H4 (cell line): ENCODE measurements at places on chromosomes 1 and 21. TPM values are rescaled to one million over a fixed set of nuclear protein-coding genes. Genes with fewer than 3 reads are reported as not detected.

GRCh38 chr21:27545754-27546349, 579.0 kb upstream of the ADAMTS5 start:
- DNase-seq = no peak

ZNHIT6 gene
- 7.0 and 8.4 TPM in 2 replicates for total RNA-seq

GRCh38 chr21:40164905-40165772, 297.9 kb downstream of the PCP4 start:
- DNase-seq = no peak

DNA sequence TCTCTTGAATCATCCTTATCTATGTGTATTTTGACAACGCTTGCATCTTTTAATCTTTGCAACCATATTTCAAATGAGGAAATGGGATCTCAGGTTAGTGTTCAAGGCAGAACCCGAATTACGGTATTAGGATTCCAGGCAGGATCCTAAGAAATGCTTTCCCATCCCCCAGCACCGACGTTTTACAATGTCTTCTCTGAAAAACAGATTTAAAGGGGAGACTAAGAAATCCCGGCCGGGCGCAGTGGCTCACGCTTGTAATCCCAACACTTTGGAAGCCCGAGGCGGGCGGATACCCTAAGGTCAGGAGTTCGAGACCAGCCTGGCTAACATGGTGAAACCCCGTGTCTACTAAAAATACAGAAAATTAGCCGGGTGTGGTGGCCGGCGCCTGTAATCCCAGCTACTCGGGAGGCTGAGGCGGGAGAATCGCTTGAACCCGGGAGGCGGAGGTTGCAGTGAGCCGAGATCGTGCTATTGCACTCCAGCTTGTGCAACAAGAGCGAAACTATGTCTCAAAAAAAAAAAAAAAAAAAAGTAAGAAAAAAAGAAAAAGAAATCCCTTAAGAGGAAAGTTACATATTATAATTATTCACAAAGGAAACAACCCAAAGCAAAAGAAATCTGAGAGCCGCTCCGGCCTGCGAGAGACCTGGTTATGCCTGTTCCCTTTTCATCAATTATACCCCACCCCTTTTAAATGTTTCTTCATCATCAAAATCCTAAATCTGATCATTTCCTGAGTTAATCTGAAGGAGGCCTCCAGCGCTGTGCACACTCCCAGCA, 801 bp upstream of the GORAB start:
- no peak for DNase-seq

DNA sequence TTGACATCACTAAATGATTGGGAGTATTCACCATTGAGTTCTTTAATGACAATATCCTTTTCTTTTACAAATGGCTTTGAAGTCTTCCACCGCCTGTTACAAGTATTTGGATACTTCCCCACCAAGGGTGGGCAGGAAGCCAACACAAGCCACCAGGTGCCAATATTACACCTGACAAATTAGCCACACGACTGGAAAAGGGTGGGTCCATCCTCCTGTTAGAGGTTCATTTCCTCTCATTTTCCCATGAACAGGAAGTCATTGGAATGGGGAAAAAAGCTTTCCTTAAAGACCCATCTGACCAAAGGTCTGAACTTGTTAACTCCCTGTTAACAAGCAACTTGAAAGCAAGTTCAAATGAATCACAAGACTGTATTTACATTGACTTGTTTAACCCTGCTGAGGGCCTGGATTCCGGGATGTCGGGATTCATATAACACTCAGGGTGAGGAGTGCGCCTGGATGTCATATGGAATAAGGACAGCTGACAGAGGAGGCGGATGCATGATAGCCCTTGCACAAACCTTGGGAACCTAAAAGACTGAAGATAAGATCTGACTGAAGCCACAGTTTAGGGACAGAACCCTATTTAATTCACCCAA, 40.5 kb upstream of the PROX1 start:
- DNase-seq = no peak

AADACL3 gene
- not detected in 2 replicates for total RNA-seq

DENND2C gene
- total RNA-seq = 0.39 and 0.62 TPM in 2 replicates

- peak; percentile 10 for DNase-seq
These were observed 508.8 kb upstream of the ZP4 start for GRCh38 chr1:238399558-238399957.

DNA sequence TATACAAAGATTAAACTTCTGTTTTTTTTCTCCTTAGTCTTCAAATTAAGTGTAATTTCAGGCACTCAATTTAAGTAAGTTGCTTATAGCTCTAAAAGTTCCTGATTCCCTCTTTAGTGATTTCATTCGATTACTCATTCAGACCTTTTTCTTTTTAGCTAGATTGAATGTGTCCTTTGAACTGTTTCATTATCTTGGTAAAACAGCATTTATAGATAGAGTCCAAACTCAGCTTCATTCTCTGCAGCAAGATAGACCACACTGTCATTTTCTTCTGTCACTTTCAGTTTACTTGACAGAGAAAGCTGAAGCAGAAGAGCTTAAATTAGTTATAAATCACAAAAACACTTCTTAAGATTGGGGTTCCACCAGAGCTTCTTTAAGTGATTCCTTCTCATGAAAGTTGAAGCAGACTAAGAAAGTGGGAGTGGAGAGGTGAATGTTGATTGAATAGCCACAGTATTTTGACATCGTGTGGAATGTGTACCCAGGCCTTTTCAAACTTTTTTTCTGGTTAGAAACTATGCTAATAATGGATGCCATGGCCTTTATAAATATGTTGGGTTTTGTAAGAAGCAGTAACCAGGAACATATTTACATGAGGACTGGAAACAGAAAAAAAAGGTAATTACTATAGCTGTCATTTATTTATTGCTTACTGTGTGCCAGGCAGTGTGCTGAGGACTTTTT, 52.2 kb downstream of the ZBTB40 start:
- no peak for DNase-seq

DNA sequence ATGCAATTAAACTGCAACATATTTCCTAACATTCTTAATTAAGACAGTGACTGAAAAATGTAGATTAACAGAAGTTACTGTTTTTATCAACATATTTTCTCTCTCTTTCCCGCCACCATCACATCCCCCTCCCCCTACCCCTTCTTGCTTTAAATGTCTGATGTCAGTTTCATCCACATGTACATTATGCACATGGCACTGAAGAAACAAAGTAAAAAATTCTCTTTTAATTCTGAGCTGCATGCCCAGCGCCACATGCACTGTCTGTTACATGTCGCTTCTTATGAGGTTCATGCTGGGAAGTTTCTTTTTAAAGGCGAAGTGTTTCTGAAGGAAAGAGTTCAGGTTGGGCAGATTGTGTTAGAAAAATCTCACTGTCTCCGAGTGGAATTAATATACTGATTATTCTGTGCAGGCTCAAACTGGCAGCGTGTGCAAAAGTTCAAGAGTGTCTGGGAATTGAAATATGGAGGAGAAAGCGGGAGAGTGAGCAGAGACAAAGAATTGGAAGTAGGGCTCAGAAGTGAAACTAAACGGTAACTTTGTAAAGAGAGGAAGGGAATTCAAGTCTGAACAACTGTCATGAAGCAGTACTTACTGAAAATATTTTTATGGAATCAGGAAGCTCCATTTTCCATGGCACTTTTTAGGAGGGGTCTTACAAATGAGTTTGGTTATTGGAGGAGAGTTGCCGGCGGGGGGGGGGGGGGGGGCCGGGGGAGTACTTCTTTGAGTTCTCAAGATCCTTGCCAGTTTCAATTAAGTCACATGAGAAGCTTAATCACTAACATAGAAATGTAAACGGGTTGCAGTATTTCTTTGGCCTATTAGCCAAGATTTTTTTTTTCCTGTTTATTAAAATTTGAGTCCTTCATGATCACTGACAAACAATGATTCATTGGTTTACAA, 217.6 kb downstream of the SDCCAG8 start:
- no peak for DNase-seq

GRCh38 chr21:20511216-20511880, 486.9 kb upstream of the NCAM2 start:
- no peak for DNase-seq

GPR157 gene
- 1.9 TPM in 2 replicates for total RNA-seq

TFF3 gene
- total RNA-seq = not detected in 2 replicates

GRCh38 chr1:16055613-16056520, 12.3 kb downstream of the CLCNKB start:
- DNase-seq = peak; percentile 80

LGALS8 gene
- 70.1 and 81.9 TPM in 2 replicates for total RNA-seq

DNA sequence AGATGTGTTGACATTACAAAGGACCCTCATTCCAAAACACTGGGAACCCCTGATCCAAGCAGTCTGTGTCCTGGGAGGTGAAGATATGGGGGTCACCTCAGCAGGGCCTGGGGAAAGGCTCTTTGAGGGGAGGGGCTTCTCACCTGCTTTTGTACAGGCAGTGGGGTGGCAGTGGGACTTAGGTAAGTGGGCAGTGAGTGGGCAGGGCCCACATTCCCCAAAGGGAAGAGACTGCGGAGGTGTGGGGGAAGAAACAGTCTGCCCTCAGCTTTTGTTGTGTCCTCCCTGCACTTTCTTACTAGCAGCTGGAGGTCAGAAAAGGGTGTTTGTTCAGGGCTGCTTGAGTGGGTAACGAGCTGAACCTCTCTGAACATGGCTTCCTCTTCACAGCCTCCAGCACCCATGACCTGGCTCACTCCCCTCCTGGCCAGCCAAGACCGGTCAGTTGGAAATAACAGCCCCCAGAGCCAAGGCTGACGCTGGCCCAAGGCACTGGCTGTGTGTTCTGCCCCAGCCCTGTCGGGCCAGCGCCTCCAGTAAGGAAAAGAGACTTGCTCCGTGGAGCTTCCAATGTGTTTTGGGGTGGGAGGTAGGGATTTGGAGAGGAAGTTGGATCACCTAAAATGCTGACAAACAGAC, 173.5 kb downstream of the PSMG1 start:
- no peak for DNase-seq

DNA sequence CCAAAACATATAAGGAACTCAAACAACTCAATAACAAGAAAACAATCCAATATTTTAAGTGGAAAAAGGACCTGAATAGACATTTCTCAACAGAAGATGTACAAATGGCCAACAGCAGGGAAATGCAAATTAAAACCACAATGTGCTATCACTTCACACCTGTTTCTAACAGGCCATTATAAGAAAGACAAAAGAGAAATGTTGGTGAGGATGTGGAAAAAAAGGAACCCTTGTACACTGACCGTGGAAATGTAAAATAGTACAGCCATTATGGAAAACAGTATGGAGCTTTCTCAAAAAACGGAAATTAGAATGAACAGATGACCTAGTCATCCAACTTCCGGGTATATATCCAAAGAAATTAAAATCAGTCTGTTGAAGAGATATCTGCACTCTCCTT, 37.8 kb upstream of the CD2 start:
- no peak for DNase-seq
